Cardiac ventricle fibroblast (primary cell): ENCODE measurements at places on chromosomes 7 and 10. TPM values are rescaled to one million over a fixed set of nuclear protein-coding genes. Genes with fewer than 3 reads are reported as not detected.

LRIT1 gene
- total RNA-seq, result not detected in 2 replicates

STEAP1 gene
- 102 and 123 TPM in 2 replicates for total RNA-seq

ERVW-1 gene
- not detected in 2 replicates for total RNA-seq

RADIL gene
- total RNA-seq, result 0.19 and 1.3 TPM in 2 replicates

SCART1 gene
- 0.73 and 2.2 TPM in 2 replicates for total RNA-seq

EIF3B gene
- 129 and 133 TPM in 2 replicates for total RNA-seq

PNPLA8 gene
- total RNA-seq, result 18.0 and 18.5 TPM in 2 replicates

ENKUR gene
- 0.10 TPM in 1 of 2 replicates, not detected in the other for total RNA-seq

PGAM2 gene
- not detected in 2 replicates for total RNA-seq
